ENCODE measurements at places on chromosomes 7 and 10.
A peak's percentile ranks its signal among the peaks of the same experiment; 100 is the strongest.

DNA sequence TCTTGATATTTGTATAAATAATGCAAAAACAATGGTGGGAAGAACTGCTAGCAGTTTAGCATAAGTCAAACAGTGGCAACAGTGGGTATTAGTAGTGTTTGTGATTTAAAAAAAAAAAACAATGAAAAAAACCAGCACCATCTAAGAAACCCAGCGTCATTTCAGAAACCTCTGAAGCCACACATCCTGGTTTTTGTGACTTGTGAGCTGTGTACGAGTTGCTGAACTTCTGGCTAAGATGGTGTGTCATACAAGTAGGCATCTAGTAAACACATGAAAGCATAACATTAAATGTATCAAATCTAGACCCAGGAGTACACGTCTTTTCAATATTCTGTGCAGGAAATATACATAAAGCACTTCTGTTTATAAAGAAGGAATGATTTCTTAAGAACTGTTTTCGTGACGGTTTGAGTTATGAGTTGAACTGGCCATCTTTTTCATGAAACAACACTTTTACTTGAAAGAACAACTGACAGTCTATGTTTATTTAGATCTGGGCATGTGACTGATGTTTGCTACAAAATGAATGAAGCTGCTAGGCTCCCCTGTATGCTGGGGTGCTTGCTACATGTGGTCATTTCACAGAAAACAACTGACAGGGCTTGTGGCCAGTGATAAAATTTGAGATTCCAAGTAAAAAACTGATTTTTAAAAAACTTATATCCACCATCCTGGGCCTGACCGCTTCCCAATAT, 143.5 kb downstream of the PIP4K2A start:
- DNase-seq: no peak

GRCh38 chr7:133230591-133231194, 22.2 kb upstream of the EXOC4 start:
- DNase-seq: no peak

- no peak for DNase-seq
Measured at GRCh38 chr7:28503396-28503795, 91.1 kb downstream of the CREB5 start.

GRCh38 chr10:92699193-92699517, 9.4 kb downstream of the HHEX start:
- DNase-seq: no peak

DNA sequence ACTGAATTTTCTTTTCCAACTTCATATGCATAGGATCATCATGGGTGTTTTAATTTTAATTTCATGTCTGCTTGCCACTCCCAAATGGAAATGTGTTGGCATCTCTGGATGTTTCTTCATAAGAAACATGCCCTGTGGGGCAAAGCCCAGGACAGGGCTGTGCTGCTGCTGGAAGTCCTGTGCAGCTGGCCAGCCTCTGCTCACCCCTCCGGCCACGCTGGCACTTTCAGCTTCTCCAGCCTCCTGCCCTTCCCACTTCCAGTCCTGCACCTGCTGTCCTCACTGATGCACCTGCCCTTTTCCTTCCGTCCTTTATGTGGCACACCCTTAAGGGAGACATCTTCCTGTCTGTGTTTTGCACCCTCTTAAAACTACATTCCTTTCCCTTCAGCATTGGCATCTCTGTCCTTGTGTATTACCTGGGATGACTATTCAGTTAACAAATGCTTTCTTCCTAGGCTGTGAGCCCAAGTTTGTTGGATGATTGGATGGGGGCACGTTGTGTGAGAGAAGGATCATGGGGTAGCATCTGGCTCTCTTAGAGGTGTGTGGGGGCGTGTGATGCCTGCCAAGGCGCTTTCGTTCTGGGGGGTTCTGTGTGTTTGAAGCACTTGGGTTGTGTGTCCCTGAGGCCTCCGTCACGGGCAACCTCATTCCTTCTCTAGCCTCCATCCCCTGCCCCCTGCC, 56.8 kb downstream of the TCF7L2 start:
- DNase-seq: no peak

GRCh38 chr10:73086816-73087215, 9.8 kb downstream of the P4HA1 start:
- DNase-seq: no peak

DNA sequence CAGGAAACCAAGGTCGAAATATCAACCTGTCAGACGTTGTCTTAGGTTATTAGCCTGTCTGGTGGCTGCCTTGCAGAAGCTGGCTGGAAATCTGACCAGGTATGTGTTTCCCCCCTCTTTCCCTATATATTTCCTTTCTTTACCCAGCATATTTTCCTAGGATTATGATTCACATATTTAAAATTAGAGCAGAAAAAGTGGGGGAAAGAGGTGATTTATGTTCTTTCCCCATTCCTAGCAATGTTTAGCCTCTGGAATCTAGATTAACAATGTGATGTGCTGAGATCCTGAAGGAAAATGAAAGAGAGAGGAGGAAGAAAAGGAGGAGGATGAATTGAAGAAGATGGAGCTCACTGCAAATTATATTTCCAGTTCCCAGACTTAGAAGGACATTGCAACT, 421.4 kb upstream of the AUTS2 start:
- DNase-seq: no peak

DNA sequence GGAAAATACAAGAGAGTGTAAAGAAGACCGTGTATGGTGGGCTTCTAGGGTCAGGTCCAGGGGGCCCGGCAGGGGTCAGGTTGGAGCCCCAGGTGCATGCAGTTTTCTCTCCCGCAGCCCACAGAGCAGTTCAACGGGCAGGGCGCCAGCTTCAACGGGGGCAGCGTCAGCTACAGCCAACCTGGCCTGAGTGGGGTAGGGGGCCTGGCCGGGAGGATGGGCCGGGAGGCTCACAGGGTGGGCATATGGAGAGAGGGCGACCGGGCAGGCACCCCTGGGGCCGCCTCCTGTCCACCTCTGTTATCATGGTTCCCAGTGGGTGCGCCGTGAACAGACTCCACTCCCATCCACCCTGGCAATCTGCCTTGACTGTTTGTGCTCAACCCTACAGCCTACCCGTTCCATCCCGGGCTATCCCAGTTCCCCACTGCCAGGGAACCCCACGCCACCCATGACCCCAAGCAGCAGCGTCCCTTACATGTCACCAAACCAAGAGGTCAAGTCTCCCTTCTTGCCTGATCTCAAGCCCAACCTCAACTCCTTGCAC, 11.5 kb downstream of the ZMIZ2 start:
- no peak for DNase-seq

GRCh38 chr7:152571068-152571467, 104.9 kb downstream of the XRCC2 start:
- DNase-seq: no peak

DNA sequence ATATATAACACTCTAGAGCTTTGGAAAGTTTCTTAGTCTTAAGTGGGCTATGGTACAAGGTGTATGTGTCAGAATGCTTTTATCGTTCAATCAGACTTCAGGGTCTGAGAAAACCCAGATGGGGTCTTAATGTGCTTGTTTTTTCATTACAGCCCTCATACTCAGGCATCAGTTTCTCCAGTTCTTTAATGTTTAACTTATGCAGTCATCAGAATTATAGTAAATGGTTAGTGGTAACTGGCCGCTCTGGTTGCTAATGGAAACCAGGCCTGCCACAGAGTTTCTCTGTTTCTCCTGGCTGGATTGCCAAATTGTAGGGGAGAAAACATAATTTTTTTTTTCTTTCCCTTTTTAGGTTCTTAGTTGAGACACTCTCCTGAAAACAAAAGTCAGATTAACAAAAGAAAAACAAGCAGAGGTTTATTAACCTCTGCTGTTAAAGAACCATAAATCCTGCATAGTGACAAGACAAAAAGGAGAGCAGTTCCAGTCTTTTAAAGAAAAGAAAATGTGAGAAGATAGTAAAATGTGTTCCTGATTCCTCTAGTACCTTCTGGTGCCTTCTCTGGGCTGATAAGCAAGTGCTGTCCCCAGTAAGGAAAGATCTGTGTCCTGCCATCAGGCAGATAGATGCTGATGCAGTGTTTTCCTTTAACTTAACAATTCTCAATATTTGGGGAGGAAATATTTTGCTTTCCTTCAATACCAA, 21.5 kb upstream of the GHITM start:
- no peak for DNase-seq

DNA sequence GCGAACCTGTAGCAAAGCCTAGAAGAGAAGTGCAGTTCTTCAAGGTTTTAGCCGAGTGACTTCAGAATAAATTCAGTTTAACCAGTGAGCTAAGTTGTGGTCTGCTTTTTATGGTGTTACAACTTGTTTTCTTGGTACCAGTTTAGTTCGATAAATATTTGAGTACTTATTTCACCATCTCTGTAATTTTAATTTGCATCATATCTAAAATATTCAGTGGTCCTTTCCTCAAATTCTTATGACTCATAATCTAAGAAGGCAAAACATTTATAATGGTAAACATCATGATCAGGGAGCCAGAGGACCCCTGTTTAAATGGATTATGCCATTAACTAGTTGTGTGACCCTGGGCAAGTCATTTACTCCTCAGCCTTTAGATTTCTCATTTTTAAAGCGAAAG, 4.1 kb upstream of the BMPER start:
- DNase-seq: no peak

DNA sequence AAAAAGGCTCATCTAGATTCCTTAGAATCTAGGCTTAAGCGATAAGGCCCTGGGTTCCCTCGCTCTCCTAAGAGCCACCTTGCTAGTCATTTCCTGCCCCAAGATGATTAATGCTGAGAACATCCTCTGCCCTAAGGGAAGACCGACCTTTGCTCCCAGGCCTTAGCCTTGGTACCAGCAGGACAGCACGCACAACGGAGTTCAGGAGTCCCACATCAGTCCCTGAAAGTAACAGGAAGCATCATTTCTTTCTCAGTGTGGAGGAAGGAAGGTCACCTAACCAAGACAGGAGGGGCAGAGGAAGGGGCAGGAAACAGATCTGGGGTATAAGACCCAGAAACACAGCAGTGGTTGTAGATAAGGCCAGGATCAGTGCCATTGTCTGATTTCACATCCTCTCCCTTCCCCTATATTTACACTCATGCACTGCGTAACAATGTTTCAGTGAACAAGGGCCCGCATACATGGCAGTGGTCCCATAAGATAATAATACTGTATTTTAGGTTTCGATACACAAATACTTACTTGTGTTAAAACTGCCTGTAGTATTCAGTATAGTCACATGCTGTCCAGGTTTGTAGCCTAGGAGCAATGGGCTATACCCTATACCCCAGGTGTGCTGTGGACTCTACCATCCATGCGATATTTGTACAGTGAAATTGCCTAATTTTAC, 8.1 kb upstream of the FAM107B start:
- peak; percentile 80 for DNase-seq

DNA sequence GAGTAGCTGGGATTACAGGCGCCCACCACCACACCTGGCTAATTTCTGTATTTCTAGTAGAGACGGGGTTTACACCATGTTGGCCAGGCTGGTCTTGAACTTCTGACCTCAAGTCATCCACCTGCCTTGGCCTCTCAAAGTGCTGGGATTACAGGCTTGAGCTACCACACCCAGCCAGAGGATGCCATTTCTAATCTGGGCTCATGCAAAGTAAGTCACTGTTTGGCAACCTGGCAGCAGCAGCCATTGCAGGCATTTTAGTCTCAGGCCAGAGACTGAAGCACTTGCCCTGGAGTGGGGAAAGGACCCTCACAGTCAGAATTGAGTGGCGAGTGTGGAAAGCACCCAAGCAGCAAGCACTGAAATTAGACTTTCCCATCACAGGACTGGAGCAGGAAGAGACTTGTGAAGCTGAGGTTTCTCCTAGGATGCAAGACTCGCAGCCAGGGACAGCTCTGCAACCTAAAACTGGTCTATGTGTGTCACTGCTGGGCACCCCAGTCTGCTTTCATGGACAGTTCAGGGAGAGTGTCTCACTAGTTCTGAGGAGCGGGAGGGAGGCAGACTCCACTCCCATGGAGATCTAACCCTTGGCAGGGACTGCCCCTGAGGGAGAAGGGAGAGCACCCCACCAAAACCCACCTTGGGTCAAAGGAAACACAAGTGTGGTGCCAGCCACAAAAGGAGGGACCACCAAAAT, 27.6 kb downstream of the SNX13 start:
- no peak for DNase-seq

GRCh38 chr7:36044101-36044892, 108.8 kb upstream of the EEPD1 start:
- no peak for DNase-seq

DNA sequence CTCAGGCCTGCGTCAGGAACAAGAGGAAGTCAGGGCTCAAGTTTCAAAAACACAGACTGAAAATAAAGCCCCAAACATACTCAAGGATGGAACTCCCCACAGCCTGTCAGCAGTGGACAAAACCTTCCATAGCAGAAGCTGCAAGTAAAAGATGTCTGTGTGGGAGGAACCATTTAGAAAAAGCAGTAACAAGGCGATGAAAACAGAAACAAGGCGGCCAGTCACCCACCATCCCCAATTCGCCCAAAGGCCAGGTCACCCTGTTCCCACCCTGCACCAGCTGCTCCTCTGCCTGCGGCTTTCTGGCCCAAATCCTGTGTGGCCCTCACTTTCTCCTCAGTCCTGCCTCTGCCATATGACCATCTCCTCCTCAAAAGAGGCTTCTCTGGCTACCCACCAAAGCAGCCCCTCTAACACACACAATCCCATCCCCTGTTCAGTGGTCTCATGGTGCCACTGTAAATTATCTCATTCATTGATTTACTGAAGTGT, 27.8 kb downstream of the KCNMA1 start:
- DNase-seq: no peak

DNA sequence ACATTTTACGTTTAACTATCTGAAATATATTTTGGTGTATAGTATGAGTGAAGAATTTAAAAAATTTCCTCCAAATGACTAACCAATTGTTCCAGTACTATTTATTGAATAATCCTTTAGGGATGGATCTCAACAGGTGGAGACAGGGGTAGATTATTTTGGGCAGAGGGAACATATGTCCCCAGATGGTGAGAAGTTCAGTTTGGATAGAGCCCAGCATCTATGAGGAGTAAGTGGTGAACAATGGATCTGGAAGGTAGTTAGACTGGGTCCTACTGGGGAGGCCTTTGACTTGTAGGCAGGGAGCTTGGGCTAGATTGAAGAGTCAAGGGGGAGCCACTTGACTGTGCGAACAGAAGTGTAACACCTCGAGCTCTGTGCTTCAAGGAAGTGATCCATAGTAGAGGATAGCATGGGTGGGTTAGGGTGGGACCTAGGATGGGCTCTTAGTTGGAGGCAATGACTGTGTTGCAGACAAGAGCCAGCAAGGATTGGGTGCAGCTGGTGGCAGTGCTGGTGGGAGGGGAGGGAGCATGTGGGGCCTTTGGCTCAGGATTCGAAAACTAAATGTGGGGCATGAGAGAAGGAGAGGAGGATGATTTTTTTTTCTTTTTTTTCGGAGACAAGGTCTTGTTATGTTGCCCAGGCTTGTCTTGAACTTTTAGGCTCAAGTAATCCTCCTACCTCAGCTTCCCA, 3.9 kb upstream of the PURB start:
- no peak for DNase-seq

DNA sequence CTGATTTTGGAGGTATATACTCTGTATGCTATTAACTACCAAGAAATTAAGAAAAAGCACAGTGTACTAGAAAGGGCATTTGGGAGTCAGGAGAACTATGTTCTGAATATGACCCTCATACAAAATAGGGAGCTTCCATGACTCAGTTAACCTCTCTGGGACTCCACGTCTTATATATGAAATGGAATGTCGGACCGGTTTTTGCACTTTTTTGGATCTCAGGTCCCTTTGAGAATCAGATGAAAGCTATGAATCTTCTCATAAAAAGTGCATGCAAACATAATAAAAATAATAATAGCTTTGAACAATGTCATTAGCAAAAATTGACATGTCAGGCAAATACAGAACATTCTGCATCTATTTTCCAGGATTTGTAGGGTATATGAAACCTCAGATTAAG, 113.0 kb downstream of the ARID5B start:
- no peak for DNase-seq

- no peak for DNase-seq
Measured at GRCh38 chr7:147483634-147484292, 1106.8 kb upstream of the C7orf33 start.

Measured in large intestine (tissue), 12 donors.